ENCODE measurements at places on chromosomes 2 and 18. TPM values are rescaled to one million over a fixed set of nuclear protein-coding genes. Genes with fewer than 3 reads are reported as not detected.

Gene SIX3
- polyA plus RNA-seq, result not detected

Gene CPLX4
- not detected for polyA plus RNA-seq

Gene SPP2
- not detected for polyA plus RNA-seq

Gene ABCG5
- polyA plus RNA-seq, result 0.03 TPM

Gene IL36G
- polyA plus RNA-seq, result not detected

Gene ALPG
- polyA plus RNA-seq, result not detected

DNA sequence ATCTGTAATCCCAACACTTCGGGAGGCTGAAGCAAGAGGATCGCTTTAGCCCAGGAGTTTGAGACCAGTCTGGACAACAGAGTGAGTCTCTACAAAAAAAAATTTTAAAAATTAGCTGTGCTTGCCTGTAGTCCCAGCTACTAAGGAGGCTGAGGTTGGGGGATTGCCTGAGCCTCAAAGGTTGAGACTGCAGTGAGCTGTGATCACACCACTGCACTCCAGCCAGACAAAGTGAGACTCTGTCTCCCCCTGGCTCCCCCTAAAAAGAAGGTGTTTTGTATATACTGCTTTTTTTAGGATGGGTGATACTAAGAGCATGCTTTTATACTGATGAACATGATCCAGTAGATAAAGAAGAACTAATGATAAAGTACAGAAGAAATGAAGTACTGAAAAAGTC is 145.0 kb downstream of the BAZ2B start:
- no peaks in the 10 kb centered on the region for H3K27me3 ChIP-seq
- DNase-seq, result no peak
- H3K4me3 ChIP-seq, result no peak overlapping the region

DNA sequence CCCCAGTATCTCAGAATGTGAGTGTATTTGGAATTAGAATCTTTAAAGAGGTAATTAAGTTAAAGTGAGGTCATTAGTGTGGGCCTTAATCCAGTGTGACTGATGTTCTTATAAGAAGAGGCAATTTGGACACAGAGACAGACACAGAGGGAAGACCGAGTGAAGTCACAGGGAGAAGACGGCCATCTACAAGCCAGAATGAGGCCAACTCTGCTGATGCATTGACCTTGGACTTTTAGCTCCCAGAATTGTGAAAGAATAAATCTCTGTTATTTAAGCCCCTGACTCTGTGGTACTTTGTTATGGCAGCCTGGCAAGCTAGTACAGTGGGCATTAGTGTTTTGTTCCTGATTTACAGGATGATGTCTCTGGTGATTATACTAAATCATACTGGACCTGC is 64.6 kb downstream of the LTBP1 start:
- no peak for DNase-seq
- no peak overlapping the region for H3K27ac ChIP-seq
- H3K36me3 ChIP-seq, result no peaks in the 10 kb centered on the region

GRCh38 chr18:79726721-79727120 is 47.1 kb downstream of the CTDP1 start:
- H3K4me1 ChIP-seq, result no peaks in the 10 kb centered on the region
- H3K27ac ChIP-seq, result no peak overlapping the region
- no peak overlapping the region for H3K4me3 ChIP-seq
- no peaks in the 10 kb centered on the region for H3K27me3 ChIP-seq

- H3K27me3 ChIP-seq, result peaks cover 4% of the 10 kb centered on the region
- no peaks in the 10 kb centered on the region for H3K36me3 ChIP-seq
- no peaks in the 10 kb centered on the region for H3K4me1 ChIP-seq
- no peak for DNase-seq
- H3K27ac ChIP-seq, result no peak overlapping the region
Measured at GRCh38 chr18:57131101-57131500, 15.8 kb upstream of the BOD1L2 start.

GRCh38 chr2:188964976-188965546 is 9.1 kb upstream of the COL3A1 start:
- DNase-seq, result no peak
- no peaks in the 10 kb centered on the region for H3K4me1 ChIP-seq
- H3K27ac ChIP-seq, result no peak overlapping the region

DNA sequence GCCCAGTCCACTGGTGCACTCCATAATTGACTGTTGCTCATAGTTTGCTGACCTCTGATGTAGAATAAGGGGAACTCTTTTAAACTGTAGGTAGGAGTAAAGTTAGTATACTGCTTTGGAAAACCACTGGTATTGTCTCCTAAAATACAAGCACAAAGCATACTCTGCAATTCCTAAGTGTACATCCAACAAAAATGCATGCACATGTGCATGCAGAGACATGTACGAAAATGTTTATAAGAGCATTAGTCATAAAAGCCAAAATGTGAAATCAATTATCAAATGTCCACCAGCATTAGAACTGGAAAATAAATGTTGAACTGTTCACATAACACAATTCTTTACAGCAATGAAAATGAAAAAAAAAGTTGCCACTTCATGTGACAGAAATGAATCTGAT is 39.8 kb upstream of the DDX18 start:
- no peaks in the 10 kb centered on the region for H3K27me3 ChIP-seq
- H3K4me3 ChIP-seq, result no peak overlapping the region
- H3K4me1 ChIP-seq, result no peaks in the 10 kb centered on the region

- no peaks in the 10 kb centered on the region for H3K4me1 ChIP-seq
- peak; percentile 53 for DNase-seq
- no peak overlapping the region for H3K4me3 ChIP-seq
- no peaks in the 10 kb centered on the region for H3K27me3 ChIP-seq
- peak overlapping the region; percentile 38 for H3K27ac ChIP-seq
Measured at GRCh38 chr2:234286118-234286598, 210.7 kb downstream of the ARL4C start.

GRCh38 chr2:14137643-14138042 is 494.9 kb upstream of the LRATD1 start:
- peaks cover 5% of the 10 kb centered on the region for H3K4me1 ChIP-seq
- no peak overlapping the region for H3K4me3 ChIP-seq
- no peak for DNase-seq
- no peaks in the 10 kb centered on the region for H3K36me3 ChIP-seq
- H3K27me3 ChIP-seq, result no peaks in the 10 kb centered on the region
- no peak overlapping the region for H3K27ac ChIP-seq

GRCh38 chr18:77993188-77993981 is 743.7 kb downstream of the GALR1 start:
- DNase-seq, result no peak
- H3K27ac ChIP-seq, result no peak overlapping the region
- no peak overlapping the region for H3K4me3 ChIP-seq
- H3K4me1 ChIP-seq, result no peaks in the 10 kb centered on the region

GRCh38 chr18:53790786-53791185 is 433.7 kb downstream of the MBD2 start:
- H3K27ac ChIP-seq, result no peak overlapping the region
- no peaks in the 10 kb centered on the region for H3K27me3 ChIP-seq
- no peaks in the 10 kb centered on the region for H3K4me1 ChIP-seq
- H3K4me3 ChIP-seq, result no peak overlapping the region
- no peak for DNase-seq

GRCh38 chr18:33729556-33729955 is 151.5 kb downstream of the ASXL3 start:
- H3K36me3 ChIP-seq, result no peaks in the 10 kb centered on the region
- H3K27me3 ChIP-seq, result no peaks in the 10 kb centered on the region

- H3K36me3 ChIP-seq, result no peaks in the 10 kb centered on the region
- peak; percentile 62 for DNase-seq
- no peak overlapping the region for H3K27ac ChIP-seq
Measured at GRCh38 chr2:230849633-230850357, 14.9 kb upstream of the ITM2C start.

DNA sequence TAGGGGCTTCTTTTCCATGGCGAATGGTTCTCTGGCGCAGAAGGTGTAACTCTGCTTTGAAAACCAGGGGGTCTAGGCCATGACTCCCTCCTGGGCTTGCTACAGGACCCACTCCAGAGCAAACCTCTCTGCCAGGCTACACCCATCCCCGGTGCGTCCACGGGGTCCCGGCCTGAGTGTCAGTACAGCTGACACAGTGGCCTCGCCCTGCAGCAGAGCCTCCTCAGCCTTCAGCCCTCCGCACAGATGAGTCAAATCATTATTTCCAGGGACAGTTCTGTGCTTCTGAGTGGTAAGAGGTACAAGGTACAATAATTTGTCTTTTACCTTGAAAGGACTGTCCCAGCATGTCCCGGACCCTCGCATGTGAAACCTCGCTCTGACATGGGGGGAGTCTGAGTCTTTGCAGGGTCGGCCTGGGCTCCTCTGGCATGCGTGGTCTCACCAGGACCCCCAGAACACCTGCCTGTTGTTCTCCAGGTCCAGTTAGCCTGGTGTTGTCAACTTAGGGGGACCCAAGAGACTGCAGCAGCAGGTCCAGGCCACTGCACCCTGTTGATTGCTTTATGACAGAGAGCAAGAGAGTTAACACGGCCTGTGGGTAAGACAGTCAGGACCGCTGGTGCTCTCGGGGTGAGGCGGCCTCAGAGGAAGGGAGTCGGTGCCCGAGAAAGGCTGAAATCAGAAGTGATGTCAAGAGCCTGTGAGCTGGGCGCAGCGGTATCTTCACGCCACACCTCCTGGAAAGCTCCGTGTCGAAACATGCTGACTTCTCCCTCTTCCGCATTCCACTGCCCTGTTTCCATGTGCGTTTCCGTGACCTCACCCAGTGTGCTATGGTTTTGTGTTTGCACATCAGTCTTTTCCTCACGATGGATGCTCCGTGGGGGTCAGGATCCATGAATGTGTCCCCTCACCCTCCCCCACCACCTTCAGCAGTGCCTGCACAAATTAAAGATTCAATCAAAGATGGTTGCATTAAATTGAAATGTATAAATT is 340.1 kb downstream of the EIPR1 start:
- H3K27ac ChIP-seq, result no peak overlapping the region
- H3K4me3 ChIP-seq, result no peak overlapping the region
- no peaks in the 10 kb centered on the region for H3K4me1 ChIP-seq
- H3K27me3 ChIP-seq, result no peaks in the 10 kb centered on the region
- H3K36me3 ChIP-seq, result no peaks in the 10 kb centered on the region

DNA sequence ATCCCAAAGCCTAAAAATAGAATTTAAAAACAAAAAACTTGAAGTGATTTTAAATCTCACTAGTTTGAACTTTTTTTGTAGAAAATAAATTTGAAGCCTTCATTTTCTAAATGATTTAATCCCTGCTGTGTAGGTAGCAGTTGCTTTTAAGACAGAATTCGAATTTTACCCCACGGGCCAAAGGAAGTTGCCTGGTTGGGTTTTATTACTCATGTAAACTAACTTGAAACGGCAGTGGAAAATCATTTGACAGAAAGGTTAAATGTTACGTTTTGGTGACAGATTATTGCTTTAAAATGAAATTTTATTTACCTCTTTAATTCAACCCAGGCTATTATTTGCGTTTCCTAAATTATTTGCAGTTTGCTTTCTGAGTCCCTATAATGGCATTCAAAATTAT is 2.0 kb downstream of the MAPRE2 start:
- H3K4me1 ChIP-seq, result peaks cover 69% of the 10 kb centered on the region
- no peaks in the 10 kb centered on the region for H3K36me3 ChIP-seq
- no peak for DNase-seq
- peak overlapping the region; percentile 92 for H3K27ac ChIP-seq

GRCh38 chr2:210839034-210839433 is 282.6 kb downstream of the CPS1 start:
- no peak overlapping the region for H3K27ac ChIP-seq
- H3K4me3 ChIP-seq, result no peak overlapping the region
- no peak for DNase-seq
- no peaks in the 10 kb centered on the region for H3K4me1 ChIP-seq

DNA sequence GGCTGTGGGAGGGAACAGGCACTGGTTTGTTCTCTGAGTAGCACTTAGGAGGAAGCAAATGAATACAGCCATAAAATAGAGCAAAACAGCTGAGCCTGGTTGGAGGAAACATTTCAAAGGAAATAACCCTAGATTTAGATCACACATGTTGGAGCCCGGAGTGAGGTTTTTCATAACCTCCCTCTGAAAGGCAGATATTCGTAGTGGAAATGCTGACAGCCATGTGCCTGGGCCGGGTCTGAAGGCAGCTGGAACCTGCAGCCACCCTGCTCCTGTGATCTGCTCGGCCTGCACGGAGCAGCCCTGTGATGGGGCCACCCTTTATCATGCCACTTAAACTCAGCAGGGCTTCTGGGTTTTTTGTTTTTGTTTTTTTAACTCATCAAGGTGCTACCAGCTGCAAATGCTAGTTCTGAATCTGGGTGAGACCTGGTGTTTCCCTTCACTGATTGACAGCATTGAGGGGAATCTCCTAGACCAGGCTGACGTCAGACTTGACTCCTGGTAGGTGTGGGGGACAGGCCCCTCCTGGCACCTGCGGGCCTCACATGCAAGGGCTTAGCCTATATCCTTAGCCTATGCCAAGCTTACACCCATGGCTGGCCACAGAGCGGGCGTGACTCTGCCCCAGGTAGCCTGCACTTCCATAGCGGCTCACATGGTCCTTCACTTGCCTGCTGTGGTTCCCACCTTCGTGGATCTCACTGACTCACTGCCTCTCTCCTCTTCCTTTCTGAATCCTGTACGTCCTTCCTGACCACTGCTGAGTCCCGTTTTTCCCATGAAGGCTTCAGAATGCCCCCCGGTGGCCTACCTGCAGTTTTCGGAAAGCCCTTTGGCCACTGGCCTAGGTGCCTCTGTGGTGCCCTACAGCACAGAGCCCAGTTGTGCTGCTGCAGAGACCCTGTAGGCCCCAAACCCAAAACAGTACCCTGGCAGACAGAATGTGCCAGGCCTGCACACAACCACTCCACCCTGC is 217.3 kb downstream of the SEPTIN10 start:
- H3K27ac ChIP-seq, result no peak overlapping the region
- no peaks in the 10 kb centered on the region for H3K36me3 ChIP-seq
- H3K4me3 ChIP-seq, result no peak overlapping the region
- no peaks in the 10 kb centered on the region for H3K27me3 ChIP-seq
- DNase-seq, result no peak

DNA sequence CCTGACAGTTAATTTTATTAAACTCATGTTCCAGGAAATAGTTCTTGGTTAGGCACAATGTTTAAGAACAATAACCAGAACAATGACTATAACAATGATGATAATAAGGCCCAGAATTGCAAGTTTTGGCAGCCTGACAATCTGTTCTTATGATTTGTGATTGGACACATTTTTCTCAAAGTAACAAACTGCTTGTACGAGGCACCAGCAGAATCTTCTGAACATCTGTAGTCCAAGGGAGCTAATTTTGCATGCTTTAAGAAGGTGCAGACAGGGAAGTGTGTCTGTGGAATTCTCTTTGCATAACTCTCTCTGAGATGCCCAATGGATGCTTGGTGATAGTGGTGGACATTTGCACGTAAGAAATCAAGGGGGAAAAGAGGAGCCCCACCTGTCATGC is 709.3 kb downstream of the SLC4A3 start:
- no peak overlapping the region for H3K4me3 ChIP-seq
- H3K27me3 ChIP-seq, result no peaks in the 10 kb centered on the region
- H3K27ac ChIP-seq, result no peak overlapping the region
- no peaks in the 10 kb centered on the region for H3K36me3 ChIP-seq
- H3K4me1 ChIP-seq, result no peaks in the 10 kb centered on the region

DNA sequence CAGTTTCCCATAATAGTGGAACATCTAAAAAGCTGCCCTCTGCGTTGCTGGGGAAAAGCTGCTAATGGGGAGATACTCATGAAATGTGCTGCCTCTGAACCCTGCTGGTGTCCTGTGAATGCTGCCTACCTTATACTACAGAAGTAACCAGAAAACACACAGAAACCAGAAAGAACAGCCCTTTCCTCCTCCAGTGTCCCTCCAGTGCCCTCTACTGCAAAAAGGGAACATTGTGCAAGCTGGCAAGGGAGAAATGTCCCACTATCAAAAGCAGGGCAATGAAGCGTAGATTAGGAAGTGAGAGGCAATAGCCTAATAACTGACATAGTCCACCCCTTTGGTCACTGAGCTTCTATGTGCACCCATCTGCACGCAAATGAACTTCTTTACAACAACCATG is 162.7 kb upstream of the ETAA1 start:
- H3K27me3 ChIP-seq, result no peaks in the 10 kb centered on the region
- no peak overlapping the region for H3K4me3 ChIP-seq
- H3K36me3 ChIP-seq, result no peaks in the 10 kb centered on the region
- H3K4me1 ChIP-seq, result no peaks in the 10 kb centered on the region
